ENCODE measurements at places on chromosomes 7 and 10.

DNA sequence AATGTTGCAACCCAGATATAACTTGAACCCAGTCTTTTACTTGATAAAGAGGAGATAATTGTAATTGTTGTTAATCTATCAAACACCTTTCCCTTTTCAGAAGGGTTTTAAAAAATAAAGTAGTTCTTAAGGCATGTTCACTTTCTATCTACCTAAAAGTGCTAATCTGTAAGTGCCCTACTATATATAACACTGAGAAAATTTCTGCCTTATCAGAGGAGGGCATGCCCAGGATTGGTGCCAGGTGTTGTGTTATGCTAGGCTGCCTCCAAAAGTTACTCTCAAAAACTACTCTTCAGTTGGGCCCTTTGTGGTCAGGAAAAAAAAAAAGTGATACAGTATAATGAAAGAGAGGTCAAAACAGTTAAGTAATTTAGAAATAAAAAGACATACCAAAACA is 36.3 kb downstream of the SMNDC1 start:
- no peak for DNase-seq

- no peak for DNase-seq
Measured at GRCh38 chr7:16484453-16485158, 19.1 kb upstream of the SOSTDC1 start.

DNA sequence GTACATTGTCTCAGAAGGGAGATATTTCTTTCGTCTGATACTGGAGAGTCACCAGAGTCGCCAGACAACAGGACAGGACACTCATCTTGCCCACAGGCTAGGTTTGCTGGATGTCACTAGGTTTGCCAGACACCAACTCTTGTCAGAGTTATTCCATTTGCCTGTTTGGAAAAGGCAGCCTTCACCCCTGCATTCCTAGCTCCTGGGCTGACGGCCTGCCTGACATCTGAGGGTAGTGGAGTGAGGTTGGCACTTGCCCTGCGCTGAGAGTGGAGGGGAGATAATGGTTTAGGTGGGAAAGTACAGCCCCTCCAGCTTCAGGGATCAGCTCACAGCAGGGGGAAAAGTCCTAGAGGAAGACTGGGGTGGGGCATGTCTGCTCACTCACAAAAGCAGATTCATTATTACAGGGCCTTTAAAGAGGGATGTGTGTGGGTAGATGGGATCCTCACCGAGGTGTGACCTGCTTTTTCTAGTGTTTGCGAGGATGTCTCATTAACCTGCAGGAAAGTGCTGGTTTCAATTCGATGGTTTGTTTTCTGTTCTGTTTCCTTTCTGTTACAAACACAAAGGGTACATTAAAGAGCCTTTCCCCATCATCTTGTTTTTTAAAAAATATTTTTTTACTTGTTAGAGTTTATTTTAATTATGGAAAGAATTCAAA is 79.3 kb upstream of the TNS3 start:
- no peak for DNase-seq

- DNase-seq = no peak
Measured at GRCh38 chr7:57868771-57869483, 418.9 kb downstream of the ZNF716 start.

- no peak for DNase-seq
Measured at GRCh38 chr7:29976673-29977415, 12.8 kb downstream of the SCRN1 start.

DNA sequence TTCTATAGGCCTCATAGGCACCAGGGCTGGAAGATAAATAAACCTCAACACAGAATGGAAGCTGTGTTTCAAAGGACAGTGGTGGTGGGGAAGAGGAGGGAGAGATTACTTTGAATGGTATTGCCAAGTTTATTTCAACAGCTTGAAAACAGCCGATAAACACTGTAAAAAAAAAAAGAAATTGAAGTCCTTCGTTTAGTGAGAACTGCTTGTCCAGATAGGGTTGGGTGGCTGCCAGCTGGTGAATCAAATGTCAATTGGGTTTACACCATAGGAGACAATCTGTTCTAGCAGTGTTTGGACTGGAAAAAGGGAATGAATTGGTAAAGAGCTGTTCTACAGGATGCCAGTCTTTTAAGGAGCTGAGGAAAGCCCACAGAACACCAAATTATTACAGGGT is 254.8 kb downstream of the PHF14 start:
- DNase-seq = peak; percentile 37

DNA sequence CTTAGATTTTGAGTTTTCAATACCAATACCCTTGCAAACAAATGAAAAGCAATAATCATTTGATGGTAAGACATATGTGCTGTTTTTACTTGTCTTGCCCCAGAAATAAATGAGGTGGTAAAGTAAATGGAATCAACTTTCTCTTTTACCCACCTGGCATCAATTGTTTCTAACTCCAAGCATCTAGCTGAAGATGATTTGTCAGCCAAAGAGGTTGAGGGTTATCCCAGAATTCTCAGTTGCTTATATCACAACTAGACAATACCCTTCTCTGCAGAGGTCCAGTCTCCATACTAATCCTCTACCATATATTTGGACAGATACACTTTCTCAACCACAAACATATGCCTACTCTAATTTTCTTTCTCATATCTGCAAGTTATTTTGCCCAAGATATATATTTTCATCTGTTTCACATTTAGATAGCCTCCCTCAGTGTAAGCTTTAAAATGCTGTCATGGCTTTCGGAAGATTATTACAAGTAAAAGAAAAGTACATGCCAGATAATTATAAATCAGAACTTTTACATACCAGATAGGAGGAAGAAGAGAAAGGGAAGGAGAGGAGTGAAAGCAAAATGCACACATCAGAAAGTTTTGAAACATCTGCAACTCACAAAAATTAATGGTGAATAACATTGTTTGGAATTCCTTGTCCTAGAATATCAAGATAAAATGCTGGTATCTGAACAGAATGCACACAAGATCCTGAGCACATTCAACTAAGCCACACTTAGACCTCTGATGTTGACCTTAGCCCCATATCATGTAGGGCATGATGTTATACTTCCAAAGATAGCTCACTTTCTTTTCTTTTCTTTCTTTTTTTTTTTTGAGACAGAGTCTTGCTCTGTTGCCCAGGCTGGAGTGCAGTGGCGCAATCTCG is 146.6 kb downstream of the REEP3 start:
- no peak for DNase-seq

GRCh38 chr10:85791818-85792532 is 574.6 kb downstream of the GRID1 start:
- DNase-seq = no peak

- no peak for DNase-seq
Measured at GRCh38 chr7:716222-716621, 10.3 kb upstream of the DNAAF5 start.
